ENCODE measurements at places on chromosomes 6 and 20. TPM values are rescaled to one million over a fixed set of nuclear protein-coding genes. Genes with fewer than 3 reads are reported as not detected.

DNA sequence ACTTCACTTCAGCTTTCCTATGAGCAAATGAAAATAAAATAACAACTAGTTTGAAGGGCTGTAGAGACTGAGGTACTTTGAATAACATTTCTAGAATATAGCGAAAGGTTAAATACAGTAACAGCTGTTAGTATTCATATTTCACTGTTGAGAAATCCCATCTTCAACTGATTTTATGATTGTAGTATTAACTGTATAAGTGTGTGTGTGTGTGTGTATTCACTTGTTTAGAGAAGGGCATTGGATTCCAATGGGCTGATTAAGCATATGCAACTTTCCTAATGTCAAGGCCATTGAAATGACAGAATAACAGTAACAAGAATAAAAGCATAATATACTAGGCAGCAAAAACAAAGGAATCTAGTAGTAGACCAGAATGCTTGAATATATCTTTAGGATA, 957.5 kb upstream of the EPHA7 start:
- DNase-seq = no peak

MOG gene
- polyA plus RNA-seq = 0.11 TPM

REM1 gene
- polyA plus RNA-seq = 1.2 TPM

DNA sequence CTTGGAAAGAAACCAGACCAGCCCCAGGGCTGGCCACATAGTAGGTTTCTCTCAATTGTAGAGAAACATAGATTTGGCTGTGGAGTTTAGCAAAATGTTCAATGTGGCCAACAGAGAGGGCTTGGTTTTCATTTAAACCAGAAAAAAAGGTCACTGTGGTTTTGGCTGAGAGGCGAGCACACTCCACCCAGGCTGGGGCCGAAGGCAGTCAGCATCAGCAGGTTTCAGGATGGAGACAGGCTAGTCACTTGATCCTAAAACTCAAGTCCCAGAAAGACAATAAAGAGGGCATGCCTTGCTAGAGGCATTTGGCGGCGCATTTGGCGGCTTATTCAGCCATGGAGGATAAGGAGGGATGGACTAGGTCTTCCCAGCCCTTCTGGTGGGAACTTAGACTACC, 73.1 kb downstream of the PRND start:
- DNase-seq = no peak

GRCh38 chr20:21512634-21513180, 1.2 kb downstream of the NKX2-2 start:
- no peak for DNase-seq

DNA sequence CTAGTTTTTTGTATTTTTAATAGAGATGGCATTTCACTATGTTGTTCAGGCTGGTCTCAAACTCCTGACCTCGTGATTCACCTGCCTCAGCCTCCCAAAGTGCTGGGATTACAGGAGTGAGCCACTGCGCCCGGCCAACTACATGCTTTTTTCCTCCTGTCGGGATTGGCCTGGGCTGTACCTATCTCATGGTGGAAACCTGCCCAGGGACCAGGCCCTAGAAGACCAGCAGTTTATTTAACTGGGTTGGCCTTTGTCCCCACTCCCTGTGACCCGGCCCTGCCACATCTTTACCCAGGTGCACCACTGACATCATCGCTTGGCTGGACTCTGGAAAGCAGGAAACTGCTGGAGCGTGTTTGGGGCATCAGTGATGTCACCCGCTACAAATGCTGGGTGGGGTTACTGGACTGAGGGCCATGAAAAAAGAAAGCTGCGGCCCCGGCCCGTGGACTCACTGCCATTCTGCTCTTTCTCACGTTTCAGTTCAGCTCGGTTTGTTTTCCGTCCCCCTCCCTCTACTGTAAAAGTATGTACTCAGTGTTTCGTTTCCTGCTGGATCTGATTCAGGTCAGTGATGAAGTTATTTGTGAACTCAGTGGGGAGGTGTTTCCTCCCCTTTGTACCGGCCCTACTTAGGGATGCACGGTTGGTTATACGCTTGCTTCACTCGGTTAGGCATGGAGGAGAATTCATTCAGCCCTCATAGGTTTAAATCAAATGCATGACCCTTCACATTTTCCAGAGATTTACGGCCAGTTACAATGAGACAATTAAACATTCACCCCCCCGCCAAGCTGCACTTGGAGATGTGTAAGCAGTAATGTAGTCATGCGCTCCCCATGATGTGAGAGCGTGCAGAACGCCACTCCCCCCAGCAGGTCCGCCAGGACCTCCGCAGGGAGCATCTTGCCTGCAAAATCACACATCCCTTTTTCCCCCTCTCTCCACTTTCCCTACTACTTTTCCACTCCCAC, 179.3 kb downstream of the MTHFD1L start:
- DNase-seq = no peak

DNA sequence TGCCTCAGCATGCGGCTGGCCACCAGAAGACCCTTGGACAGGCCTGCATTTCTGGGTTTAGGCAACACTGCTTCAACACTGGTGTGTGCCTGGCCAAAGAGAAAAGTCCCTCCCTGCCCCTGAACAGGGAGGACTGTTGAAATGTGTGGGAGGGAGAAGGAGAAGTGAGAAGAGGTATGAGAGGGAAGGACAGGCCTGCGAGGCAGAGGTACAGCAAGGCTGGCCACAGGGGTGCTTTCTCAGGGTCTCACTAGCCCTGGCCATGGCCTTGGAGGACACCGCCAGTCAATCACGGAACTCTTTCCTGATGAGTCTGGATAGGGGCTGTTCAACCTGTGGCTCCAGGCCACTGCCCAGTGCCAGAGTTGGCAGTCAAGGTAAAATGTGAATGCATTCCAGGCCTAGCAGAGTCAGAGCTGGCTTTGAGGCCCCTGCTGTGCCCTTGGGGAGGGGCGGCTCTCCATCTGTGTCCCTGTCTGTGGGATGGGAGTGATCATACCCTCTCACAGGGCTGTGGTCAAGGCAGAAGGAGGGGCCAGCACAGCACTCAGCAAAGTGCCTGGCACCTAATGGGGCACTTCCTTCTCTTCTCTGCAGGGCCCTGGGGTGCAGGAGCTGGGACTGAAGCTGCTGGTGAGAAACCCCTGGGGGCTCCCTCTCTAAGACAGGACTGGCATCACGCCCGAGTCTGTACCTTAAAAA, 43.2 kb upstream of the CDH22 start:
- DNase-seq = no peak

DNAH8 gene
- 0.11 TPM for polyA plus RNA-seq

GRCh38 chr20:18623156-18623910, 35.5 kb downstream of the DTD1 start:
- no peak for DNase-seq

RFX6 gene
- polyA plus RNA-seq = 0.05 TPM

- DNase-seq = no peak
Observed at GRCh38 chr20:51631011-51631950, 88.8 kb upstream of the NFATC2 start.

GRCh38 chr20:44409132-44409600, 53.7 kb downstream of the HNF4A start:
- no peak for DNase-seq

SYTL3 gene
- 109 TPM for polyA plus RNA-seq

CST5 gene
- 0.98 TPM for polyA plus RNA-seq

DNA sequence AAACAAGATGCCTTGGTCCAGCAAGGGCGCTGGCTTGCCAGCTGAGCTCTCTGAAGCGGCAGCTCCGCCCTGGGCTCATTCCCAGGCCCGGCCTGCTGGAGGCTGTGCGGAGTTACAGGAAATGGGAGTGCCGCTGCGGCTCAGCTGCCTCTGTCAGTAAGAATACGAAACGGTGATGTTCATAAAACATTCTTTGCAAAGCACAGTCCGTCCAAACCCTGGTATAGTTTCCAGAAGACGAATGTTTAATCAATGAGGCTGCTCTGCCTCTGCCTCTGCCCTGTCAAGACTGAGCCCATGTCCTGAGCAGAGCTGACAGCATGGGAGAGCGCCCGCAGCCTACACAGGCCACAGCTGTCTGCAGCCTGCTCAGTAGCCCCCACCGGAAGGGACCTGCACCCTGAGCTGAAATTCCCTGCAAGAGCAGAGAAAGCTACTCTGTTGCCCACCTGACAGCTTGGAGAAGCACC, 153.3 kb upstream of the SNX9 start:
- DNase-seq = no peak

- no peak for DNase-seq
Observed at GRCh38 chr6:170311696-170312095, 5.1 kb downstream of the FAM120B start.

ARMC2 gene
- polyA plus RNA-seq = 1.8 TPM

- DNase-seq = no peak
Observed at GRCh38 chr6:161227004-161227960, 46.6 kb downstream of the AGPAT4 start.

GPX5 gene
- polyA plus RNA-seq = 0.05 TPM

DNA sequence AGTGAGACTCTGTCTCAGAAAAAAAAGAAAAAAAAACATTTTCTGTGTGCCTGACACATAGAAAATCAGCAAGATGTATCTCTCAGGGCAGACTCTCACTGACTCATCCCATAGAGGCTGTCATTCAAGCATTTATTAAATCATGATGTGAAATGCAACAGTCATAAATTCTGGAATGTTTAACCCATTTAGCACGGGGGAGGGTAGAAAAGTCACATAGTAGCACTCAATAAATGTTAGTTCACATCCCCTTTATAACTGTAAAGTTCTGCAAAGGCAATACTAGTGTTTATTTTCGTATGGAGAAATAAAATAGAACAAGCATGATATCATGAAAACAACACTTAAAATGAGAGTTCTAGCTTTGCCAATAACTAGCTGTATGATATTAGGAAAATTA, 15.5 kb upstream of the CARMIL1 start:
- no peak for DNase-seq

SPEF1 gene
- 0.16 TPM for polyA plus RNA-seq

GRCh38 chr6:12081771-12082170, 69.7 kb downstream of the HIVEP1 start:
- no peak for DNase-seq

PACRG gene
- polyA plus RNA-seq = 0.62 TPM

- DNase-seq = no peak
Observed at GRCh38 chr6:161056451-161056850, 64.9 kb downstream of the MAP3K4 start.

DNA sequence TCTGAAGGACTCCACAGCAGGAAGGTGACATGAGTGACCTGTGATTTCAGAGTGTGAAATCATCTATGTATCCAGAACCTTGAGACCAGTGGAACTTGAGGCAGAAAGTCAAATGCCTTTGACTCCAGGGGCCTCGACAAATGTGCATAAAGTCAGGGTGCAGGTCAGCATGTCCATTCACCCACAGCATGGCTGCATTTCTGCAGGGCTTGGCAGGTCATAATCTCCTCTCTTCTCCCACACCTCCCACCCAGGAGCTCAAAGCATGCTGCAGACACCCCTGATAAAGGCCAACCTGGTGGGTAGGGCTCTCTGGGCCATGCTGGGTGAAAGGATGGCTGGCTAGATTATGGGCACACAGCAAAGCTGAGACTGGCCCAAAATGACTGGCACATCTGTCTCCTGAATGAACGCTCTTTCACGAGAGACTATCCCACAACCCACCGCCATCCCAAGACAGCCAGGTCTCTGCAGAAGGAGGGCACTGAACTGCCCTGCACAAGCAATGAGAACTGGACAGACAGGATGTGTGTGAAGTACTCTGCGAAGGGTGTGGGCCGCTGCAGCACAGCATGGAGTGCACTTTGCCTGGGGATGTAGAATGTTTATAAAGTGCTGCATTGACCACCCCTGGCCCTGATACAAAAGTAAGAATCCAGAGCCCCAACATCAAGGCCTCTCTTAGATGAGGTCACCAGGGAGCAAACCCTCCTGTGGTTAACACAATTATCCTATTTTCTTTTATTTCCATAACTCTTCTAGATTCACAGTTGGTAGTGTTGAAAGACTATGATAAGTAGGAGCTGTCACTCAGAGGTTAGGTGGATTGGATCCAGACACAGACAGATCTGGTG, 78.2 kb upstream of the NXT1 start:
- no peak for DNase-seq

DNA sequence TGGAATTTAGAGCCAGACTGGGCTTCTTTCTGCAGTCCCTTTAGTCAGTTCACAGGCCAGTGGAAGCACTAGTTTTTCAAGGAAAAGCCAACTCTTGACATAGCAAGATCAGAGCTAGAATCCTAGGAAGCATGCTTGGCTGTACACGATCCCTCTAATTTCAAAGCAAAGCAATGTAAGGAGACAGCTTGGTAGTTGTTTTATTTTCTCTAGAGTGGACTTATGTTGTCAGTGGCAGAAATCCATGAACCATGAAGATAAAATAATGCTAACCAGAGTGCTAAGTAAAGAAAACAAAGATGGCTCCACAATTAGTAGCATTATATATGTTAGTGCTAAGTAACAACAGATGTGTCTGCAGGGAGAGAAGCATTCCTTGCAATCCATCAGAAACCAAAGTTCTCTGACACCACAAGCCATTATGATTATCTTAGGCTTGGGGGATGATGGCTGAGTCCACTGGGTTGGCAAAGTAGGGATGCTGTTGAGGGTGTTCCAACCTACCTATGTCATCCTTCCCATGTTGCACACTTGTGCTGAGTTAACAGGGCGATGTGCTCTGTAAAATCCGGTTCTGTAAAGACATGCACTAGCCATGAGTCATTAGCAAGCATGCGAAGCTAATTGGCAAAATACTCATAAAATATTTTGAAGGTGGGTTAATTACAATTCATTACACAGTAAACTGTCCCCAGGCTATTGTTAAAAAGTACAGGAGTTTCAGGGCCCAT, 115.2 kb downstream of the BMP2 start:
- DNase-seq = no peak

SRSF12 gene
- polyA plus RNA-seq = 1.2 TPM

- DNase-seq = no peak
Observed at GRCh38 chr20:35225319-35226125, 968 bp upstream of the MMP24 start.

GRCh38 chr6:129543981-129544380, 166.0 kb downstream of the ARHGAP18 start:
- no peak for DNase-seq

- DNase-seq = no peak
Observed at GRCh38 chr20:15840636-15841301, 732.5 kb downstream of the KIF16B start.

CST7 gene
- 41.9 TPM for polyA plus RNA-seq

All from thymus (tissue), 14 donors.